ENCODE measurements at places on chromosomes 3 and 15.

DNA sequence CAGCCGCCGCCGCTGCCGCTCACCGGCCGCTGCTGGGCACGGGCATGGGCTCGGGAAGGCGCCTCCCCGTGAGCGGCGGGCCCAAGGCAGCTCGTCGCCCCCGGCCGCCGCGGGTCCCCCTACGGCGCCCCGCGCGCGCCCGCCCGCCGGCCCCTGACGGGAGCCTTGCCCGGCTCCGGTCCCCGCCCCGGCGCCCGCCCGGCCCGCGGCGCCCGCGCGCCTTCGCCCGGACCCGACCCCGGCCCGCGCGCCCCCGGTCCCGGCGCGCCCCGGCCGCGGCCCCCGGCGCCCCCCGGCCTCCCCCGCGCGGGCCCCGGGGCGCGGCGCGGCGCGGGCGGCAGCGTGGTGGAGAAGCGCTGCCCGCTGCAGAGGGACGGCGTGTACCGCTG is 177.7 kb downstream of the OR4M2 start:
- DNase-seq = no peak

DNA sequence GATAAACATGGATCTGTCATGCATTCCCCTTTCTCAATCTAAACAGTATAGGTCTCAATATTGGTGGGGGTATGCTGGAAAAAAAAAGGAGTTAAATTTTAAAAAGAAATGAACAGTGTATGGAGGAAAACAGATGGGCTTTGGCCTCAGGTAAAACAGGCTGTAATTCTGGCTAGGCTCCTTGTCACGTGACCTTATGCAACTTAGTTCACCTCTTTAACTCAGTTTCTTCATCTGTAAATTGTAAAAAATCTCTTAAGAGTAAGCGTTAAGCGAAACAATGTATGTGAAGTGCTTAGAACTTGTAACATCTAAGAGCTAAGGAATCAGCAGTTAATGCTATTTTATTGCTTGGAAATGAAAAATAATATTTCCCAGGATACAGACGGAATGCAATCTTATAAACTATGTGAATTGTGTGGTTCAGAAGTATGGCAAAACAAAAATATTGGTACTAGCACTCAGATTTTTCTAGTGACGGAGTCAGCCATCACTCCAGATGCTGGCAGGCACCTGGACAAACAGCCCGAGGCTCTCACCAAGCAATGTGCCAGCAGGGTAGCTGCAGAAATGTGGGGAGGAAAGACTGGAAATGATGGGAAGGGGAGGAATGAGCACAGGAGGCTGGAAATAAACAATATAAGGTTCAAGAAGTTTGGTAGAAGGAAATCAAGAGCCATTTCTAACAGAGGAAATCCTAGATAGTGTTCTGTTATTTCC is 172.8 kb downstream of the USP13 start:
- DNase-seq = no peak

DNA sequence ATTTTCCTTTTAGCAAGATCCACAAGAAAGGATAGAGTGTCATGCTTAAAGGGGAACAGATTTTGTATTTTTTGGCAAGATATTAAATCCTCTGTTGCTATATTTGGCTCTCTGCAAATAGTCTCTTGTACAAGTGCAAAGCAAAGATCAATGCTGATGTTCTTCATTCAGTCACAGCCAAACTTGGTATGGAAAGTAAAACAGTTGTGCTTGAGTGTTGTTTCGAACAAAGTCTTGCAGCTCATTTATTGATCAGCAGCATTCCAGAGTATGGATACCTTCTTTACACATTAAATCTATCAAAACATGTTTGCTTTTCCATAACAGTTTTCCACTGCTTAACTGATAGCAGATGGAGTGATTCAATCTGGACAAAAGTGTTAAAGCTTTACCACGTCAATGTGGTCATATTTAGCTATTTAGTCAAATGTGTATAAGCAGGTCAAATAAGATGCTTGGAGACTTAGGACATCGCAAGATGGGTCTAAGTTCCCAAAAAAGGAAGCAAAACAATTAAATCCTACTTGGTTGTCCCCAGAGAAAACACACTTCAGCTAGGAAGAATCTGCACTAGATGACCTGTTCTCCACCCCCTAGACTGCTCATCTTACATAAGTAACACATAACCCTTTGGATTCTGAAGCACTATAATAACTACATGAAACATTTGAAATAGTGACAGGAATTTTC is 52.4 kb downstream of the VGLL3 start:
- no peak for DNase-seq

- no peak for DNase-seq
These were observed 443.3 kb upstream of the TPRG1 start for GRCh38 chr3:188728371-188728896.

DNA sequence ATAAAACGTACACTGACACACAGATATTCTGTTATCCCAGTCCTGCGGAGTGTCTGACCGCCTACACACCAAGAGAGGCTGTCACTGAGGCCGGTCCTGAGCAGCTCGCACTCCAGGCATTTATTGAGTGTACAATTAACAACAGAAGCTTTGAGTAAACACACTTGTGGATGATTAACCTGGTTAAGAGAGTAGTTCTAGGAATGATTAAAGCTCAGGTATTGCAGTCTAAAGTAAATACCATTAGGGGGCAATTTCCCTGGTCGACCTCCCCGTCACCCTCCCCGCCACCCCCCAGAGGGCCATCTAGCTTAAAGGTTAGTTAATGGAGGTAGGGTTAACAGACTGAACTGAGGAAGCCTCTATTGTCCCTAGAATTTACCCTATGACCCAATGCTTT is 1278.5 kb downstream of the NSUN3 start:
- no peak for DNase-seq

All from T-cell (primary cell).